Left colon (tissue), 2 donors: ENCODE measurements at places on chromosomes 2 and 18.
A peak's percentile ranks its signal among the peaks of the same experiment; 100 is the strongest.

DNA sequence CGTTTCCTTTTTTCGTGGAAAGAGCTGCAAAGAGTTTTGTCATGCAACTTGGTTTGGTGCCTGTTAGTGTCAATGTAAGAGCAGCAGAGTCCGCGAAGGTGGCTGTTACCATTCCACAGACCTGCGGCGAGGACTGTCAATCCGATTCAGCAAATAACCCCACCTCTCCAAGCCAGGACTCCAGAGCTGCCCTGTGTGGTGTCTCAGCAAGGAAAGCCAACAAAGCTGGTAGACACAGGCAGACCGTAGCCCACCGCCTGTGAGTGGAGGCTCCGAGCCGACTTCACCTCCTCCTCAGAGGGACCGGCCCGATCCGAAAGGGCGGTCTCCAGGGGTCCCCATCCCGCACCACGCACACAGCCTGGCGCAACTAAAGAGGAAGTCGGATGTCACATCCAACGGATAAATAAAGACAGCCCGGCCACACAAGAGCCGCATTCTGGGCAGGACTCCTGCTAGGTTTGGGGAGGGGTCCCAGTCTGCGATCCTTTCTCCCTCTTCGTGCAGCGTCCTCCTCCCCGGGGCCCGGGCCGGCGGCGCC is 819 bp downstream of the ANKRD44 start:
- peak; percentile 49 for DNase-seq

GRCh38 chr2:147430408-147430807 is 414.4 kb upstream of the ACVR2A start:
- no peak for DNase-seq

DNA sequence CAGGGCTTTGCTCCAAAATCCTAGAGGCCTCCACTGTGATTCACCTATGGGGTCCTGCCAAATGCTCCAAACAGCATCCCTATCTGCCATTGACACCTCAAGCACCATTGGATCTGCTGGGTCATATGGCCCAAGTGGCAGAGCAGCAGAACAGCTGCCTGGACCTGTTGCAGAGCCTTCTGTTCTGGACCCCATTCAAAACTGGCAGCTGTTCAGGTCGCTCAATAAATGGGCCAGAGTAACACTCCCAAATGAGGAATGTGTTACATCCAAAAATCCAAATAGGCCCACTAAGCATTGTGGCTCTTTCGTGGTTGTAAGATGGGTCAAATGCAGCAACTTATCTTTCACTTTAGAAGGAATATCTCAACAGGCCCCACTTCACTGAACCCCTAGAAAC is 783.6 kb downstream of the DCDC2C start:
- DNase-seq = no peak

- DNase-seq = no peak
These were observed 212.5 kb downstream of the SETBP1 start for GRCh38 chr18:44893045-44893706.

GRCh38 chr2:64605991-64606478 is 47.7 kb downstream of the SERTAD2 start:
- no peak for DNase-seq

DNA sequence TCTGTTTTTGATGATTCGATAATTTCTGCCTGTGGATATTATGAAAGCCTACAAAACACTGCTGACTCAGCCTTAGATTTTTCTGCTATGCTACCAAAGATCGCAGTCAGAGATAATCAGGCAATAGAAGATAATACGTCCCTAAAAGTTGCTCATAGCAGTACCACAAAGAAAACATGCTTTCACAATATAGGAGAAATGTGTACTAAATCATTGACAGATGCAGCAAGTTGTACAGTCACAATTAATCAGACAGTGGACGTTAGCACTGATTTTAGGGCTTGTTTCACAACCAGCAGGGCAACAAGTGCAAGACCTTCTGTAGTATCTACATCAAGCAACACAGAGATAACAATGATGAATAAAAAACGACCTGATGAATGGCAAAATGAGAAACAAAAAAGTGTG is 19.5 kb downstream of the RBM44 start:
- DNase-seq = no peak

- DNase-seq = no peak
These were observed 605.3 kb downstream of the ARHGAP15 start for GRCh38 chr2:143734507-143734906.

DNA sequence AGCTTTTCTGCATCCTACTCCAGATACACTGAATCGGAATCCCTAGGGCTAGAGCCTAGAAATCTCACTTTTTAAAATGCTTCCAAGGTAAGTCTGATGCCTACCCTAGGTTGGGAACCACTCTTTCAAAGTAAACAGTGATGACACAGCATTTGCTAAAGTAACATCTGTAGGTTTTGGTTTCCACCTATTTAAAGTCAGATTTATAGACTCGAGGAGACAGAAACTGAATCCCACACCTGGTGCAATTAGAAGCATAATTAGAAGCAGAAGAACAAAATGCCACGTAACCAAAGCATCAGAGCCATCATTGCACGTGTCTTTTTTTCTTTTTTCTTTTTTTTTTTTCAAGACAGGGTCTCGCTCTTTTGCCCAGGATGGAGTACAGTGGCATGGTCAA is 40.9 kb downstream of the PDK1 start:
- DNase-seq = no peak

DNA sequence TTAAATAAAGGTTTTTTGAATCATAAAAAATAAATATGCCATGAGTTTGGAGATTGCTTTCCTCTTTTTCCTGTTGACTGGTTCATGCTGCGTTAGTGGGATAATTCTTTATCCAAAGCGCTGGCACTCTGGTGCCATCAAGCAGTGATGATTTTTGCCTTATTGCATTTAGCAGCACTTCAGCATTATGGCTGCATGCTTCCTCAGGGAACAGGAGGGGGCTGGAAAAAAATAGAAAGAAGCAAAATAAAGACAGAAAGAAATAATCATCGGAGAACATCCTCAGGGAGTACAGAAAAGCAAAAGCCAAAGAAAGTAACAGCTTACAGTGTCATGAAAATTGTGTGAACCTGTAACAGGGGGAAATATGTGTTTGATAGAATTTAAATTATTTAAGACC is 1408.2 kb upstream of the PIK3C3 start:
- DNase-seq = no peak

- no peak for DNase-seq
These were observed 11.1 kb upstream of the KCMF1 start for GRCh38 chr2:84959566-84960506.

GRCh38 chr2:75587954-75588587 is 27.3 kb upstream of the EVA1A start:
- no peak for DNase-seq

DNA sequence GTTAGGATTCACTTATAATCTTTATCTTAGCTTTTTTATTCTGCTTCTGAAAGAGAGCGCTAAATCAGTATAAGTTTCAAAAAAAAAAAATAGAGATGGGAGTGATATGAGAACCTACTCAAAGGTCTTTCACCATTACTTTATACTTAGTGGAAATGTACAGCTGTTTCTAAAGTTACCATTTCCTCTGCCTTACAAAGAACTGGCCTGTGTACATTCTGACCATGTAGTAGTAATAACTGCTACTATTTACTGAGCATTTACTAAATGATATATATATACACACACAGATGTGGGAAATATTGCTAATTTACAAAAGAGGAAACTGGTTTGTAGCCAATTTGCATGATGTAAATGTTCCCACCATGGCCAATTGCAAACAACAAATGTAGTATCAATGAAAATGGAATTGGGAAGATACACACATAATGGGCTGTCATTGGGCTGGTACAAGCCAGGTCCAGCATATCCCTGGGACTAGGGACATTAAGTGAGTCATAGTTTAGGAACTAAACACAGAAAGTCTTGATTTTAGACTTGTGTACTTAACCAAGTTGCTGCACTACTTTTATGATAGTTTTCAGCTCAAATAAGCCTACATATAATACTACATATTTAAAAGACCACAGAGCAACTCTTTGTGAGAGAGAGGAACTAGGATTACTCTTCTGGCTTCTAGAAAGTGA is 67.1 kb downstream of the DYNC1I2 start:
- no peak for DNase-seq

DNA sequence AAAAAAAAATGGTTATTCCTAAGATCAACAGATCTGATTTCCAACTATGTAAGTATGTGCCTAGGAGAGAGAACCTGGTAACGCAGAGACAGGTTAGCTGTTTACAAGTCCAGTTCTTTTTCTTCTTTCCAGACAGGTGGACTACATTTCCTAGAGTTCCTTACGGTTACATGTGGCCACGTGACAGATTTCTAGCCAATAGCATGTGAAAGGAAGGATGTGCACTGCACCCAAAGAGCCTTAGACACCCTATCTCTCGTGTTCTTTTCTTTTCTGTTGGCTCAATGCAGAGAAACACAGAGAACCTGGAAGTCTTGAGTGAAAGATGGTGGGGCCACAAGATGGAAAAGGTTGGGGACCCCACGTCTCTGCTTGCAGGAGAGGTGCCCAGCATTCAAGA is 375.9 kb downstream of the TNS1 start:
- DNase-seq = no peak

DNA sequence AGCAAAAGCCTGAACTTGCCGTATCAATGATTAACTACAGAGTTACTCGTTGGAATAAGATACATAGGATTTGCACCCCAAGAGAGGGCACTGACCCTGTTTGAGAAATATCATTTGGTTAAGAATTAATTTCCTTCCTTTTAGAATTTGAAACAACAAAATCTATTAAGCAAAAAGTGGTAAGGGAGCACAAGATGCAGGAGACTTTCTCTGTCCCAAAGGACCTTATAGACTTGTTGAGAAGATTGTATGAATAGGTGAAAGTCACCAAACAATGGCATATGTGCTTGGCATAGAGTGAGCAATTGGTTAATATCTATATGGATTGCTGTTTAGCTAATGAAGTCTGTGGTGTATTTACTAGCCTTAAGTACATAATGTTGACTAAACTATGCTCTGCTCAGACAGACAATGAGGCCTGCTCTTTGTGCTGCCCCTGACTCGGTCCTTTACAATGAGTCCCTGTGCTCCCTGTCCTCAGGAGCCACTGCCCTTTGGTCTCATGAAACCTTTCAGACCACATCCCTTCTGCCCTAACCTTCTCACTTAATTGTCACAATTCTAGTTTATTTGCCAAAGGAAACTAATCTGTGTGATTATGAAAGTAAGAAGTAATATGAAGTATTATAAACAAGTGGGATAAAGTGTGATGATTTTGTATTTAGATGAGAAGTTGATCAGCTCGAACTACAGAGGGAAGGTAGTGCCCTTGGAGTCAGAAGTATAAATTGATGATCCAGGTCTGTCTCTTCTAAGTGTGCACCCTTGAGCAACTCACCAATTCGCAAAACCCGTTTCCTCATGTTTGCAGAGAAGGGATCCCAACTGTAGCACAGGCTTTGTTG is 21.2 kb upstream of the HNMT start:
- no peak for DNase-seq

GRCh38 chr18:13211534-13211933 is 7.0 kb upstream of the LDLRAD4 start:
- DNase-seq = no peak

DNA sequence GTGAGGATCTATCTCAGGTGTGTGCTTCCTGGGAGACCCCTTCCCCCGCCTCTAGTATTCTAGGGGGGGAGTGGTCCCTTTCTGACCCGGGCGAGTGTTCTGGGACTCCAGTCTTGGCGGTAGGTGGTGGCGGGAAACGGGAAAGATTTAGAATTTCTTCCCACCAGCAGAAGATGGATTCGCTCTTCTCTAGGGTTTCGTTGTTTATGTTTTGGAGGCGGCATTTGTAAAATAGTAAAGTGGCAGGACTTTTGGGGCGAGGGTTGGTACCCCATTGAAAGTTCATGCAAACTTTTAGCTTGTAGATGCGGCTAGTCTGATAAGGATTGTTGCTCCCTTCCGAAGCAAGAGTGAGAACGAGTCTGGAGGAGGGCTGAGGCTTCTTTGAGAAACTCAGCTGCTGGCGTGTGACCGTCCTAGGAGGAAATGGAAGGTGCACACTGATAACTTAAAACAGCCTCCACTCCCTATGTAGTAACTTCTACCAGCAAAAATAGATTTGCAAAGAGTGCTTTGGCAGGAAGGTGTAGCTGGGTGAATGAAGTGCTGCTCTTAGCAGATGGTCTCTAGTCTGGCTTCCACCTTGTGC is 412 bp downstream of the GPD2 start:
- no peak for DNase-seq

- DNase-seq = no peak
These were observed 935.3 kb upstream of the KLHL29 start for GRCh38 chr2:22449696-22450095.

- no peak for DNase-seq
These were observed 404.0 kb upstream of the MMADHC start for GRCh38 chr2:149991576-149991975.

DNA sequence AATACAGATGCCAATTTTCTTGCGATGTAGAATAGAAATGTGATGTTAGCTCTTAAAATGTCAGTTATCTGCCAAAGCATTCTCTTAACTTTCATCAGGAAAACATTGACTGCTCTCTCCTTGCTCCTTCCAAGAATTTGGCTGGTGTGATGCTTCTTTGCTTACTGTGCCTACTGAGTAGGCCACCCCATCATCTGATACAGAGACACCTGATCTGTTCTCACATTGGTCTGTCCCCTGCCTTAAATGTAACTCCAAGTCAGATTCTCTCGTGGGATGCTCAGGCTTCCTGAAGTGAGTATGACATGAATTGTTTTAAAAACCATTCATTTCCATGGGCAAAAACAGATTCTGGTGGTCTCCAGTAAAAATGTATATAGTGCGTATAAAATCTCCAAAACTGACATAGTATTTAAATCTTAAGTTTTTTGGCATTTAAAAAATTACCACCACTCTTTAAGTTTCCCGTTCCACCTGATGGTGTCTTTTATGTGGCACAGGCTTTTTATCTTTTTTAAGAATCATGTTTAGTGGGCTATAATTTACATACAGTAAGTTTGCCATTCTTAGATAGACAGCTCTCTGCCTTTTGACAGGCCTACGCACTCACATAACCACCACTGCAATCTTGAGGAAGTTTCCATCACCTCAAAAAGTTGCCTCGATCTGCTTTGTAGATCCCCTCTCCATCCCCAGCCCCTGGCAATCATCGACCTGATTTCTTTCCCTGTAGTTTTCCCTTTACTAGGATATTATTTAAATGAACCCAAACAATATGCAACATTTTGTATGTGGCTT is 36.6 kb downstream of the UBE2F start:
- no peak for DNase-seq

GRCh38 chr2:216632952-216633615 is at the start of gene IGFBP2:
IGFBP2 (plus strand) TSS chr2:216633420; CDS start chr2:216633524, 104 bp downstream.
- DNase-seq = peak; percentile 59

DNA sequence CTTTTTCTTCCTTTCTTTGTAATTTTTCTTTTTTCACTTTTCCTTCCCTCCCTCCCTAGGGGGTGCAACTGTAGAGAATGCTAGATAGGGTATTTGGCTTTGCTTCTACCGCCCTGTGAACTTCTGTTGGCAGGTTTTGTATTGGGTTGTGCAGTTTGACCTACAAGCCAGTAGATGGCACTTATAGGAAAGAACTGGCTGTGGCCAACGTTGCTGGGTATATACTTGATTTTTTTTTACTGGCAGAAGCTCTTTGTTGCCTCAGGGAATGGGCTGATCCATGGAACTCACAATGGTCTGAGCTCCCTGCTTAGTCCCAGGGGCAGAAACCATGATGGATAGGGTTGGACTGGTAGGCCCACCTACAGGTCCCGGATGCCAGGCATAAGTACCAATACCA is 1019.5 kb upstream of the LRRTM1 start:
- DNase-seq = no peak

- peak; percentile 84 for DNase-seq
These were observed 139.0 kb downstream of the DDX1 start for GRCh38 chr2:15730545-15731212.

- no peak for DNase-seq
These were observed 37.2 kb upstream of the CDH19 start for GRCh38 chr18:66641056-66641455.
